Naive thymus-derived CD8-positive, alpha-beta T cell (primary cell): ENCODE measurements at places on chromosomes 16 and 17. TPM values are rescaled to one million over a fixed set of nuclear protein-coding genes. Genes with fewer than 3 reads are reported as not detected.

The PPY gene
- not detected for total RNA-seq

The AGRP gene
- total RNA-seq, result not detected

The CDH16 gene
- not detected for total RNA-seq

The ENDOV gene
- total RNA-seq, result 20.6 TPM

GRCh38 chr17:79633993-79634813 lies 23.4 kb upstream of the RBFOX3 start:
- H3K27me3 ChIP-seq, result peaks cover 33% of the 10 kb centered on the region
- no peak for DNase-seq
- no peak overlapping the region for H3K27ac ChIP-seq
- no peak overlapping the region for H3K4me3 ChIP-seq
- peaks cover 15% of the 10 kb centered on the region for H3K36me3 ChIP-seq
- H3K4me1 ChIP-seq, result no peaks in the 10 kb centered on the region

- no peaks in the 10 kb centered on the region for H3K27me3 ChIP-seq
- no peak for DNase-seq
- no peaks in the 10 kb centered on the region for H3K4me1 ChIP-seq
- no peak overlapping the region for H3K27ac ChIP-seq
These were observed 36.3 kb downstream of the VAC14 start for GRCh38 chr16:70764632-70765031.

DNA sequence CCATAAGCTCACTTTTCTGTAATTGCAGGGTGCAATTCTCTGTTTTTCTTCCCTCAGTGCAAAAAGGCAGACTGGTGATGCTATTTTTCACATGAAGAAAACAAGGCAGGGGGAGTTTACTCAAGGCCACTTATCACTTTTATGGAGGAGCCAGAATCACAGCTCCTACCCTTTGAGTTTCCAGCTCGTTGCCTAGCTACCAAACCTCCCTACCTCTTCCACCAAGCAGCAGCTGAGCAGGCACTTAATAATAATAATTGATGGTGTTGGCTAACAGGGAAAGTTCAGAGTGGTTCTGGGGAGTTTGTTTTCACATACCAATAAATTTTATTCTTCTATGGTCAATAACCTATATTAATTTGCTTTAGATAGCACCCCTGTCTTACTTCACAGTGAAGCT lies 31.9 kb upstream of the MPHOSPH6 start:
- no peak overlapping the region for H3K4me3 ChIP-seq
- H3K27me3 ChIP-seq, result peaks cover 3% of the 10 kb centered on the region
- no peak for DNase-seq
- H3K36me3 ChIP-seq, result peaks cover 2% of the 10 kb centered on the region

- H3K4me3 ChIP-seq, result no peak overlapping the region
- peaks cover 11% of the 10 kb centered on the region for H3K4me1 ChIP-seq
- H3K27me3 ChIP-seq, result peaks cover 21% of the 10 kb centered on the region
- no peaks in the 10 kb centered on the region for H3K36me3 ChIP-seq
- DNase-seq, result no peak
These were observed 29.6 kb downstream of the NGFR start for GRCh38 chr17:49524473-49525359.

- H3K27me3 ChIP-seq, result no peaks in the 10 kb centered on the region
- no peak overlapping the region for H3K4me3 ChIP-seq
- no peak for DNase-seq
- H3K4me1 ChIP-seq, result no peaks in the 10 kb centered on the region
- H3K36me3 ChIP-seq, result no peaks in the 10 kb centered on the region
- H3K27ac ChIP-seq, result no peak overlapping the region
These were observed 15.0 kb downstream of the CA10 start for GRCh38 chr17:52143542-52143941.

DNA sequence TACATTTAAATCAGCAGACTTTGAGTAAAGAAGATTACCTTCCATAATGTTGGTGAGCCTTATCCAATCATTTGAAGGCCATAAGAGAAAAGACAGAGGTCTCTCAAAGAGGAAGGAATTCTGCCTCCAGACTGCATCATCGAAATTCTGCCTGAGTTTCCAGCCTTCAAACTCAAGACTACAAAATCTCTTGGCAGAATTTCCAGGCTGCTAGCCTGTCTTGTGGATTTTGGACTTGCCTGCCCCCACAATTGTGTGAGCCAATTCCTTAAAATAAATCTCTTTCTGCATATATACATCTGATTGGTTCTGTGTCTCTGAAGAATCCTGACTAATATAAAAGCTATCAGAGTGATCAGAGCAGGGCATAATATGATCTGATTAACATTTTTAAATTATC lies 216.6 kb upstream of the CPHXL start:
- H3K27me3 ChIP-seq, result peaks cover 3% of the 10 kb centered on the region
- no peaks in the 10 kb centered on the region for H3K4me1 ChIP-seq
- no peak overlapping the region for H3K4me3 ChIP-seq
- no peak overlapping the region for H3K27ac ChIP-seq
- DNase-seq, result no peak

- H3K27me3 ChIP-seq, result peaks cover 48% of the 10 kb centered on the region
- H3K4me1 ChIP-seq, result peaks cover 22% of the 10 kb centered on the region
- DNase-seq, result no peak
These were observed 2.7 kb upstream of the WFDC1 start for GRCh38 chr16:84292011-84292410.
